ENCODE measurements at places on chromosomes 1 and 21.

DNA sequence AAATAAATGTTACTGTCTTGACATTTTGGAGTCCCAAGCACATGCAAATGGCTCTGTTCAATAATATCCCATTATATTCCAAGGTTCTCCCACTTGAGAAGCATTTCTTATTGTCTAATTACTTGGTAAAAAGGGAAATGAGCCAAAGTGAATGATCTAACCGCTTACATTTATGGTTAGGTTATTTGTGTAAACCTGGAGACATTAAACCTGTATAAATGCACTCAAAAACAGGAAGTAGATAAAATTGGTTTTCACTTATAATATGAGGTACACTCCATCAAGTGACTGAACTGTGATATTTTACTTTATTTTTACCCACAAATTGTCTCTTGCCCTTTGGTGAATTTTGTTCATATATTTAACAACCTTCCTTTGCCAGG, 26.8 kb downstream of the KIF1B start:
- DNase-seq = no peak

DNA sequence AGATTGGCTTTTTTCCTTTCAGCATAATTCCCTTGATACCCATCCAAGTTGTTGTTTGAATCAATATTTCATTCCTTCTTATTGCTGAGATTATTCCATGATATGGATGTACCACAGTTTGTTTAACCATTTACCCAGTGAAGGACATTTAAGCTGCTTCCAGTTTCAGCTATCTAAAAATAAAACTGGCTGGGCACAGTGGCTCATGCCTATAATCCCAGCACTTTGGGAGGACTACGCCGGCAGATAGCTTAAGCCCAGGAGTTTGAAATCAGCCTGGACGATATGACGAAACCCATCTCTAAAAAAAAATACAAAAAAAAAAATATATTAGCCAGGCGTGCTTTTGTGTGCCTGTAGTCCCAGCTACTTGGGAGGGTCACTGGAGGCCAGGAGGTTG, 32.6 kb downstream of the SEMA6C start:
- DNase-seq = no peak

GRCh38 chr1:219542828-219543518, 69.9 kb downstream of the ZC3H11B start:
- DNase-seq = no peak

- DNase-seq = no peak
Measured at GRCh38 chr1:213523781-213524398, 463.9 kb upstream of the PROX1 start.

DNA sequence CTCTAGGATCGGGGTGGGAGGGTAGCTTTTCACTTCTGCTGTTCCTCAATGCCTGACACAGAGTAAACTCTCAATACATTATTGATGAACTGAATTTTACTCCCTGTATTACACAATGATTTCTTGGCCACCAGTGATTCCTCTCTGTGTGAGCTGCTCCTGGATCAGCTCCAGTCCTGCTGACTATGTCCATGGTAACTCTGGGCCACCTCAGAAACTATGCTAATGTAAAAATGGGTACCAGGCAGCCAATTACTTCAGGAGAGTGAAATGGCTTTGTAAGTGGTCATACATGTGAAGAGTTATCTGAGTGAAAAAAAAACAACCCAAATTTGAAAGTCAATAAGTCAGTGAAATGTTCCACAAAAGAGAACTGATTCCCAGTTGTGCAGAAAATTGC, 311.0 kb downstream of the KCNH1 start:
- no peak for DNase-seq

GRCh38 chr21:41570791-41571355, 62.9 kb upstream of the TMPRSS2 start:
- no peak for DNase-seq

DNA sequence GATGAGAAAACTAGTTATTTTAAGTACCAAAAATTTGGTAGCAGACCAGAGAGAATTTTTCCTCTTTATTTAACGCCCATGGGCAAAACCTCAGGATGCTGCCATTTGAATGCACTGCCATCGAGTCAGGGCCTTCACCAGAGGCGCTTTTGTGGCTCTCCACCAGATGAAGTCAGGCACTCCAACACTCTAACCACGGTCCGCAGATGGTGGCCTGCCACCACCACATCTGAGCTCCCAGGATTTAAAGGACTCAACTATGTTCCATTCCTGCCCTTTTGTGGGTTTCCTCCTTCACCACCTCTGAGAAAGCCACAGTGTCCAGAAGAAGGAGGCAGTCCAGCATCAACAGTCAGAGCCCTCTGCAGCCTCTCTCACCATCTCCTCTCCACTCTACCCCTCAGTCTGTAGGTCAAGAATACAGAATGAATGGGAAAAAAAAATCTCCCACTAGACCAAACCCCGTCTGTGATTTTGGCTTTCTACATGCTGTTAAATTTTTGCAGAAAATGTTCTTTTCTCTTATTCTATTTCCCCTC, 647.4 kb downstream of the USP25 start:
- DNase-seq = no peak

DNA sequence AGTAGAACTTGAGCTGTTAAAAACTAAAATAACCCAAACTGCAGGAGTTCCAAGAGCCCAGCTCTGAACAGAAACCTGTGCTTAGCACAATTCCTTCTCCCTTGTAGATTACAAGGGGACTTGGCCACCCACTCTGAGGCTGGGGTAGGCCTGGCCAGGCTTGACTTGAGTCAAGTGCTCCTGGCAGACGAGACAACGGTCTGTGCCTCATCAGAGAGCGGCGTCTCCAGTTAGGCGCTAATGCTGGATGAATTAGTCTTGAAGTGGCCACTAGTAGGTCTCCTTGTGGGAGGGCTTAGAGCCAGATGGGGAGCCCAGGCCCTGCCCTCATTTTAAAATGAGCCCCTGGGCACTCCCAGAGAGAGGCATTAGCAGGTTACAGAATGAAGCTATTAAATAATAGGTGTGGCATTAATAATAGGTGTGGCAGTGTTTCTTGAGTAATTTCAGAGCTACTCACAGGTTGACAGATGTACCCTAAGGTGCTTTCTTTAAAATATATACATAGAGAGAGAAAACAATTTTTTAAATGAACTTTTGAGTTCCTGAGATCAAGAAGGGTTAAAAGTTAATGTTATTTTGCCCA, 1.1 kb downstream of the EEIG2 start:
- peak; percentile 18 for DNase-seq

DNA sequence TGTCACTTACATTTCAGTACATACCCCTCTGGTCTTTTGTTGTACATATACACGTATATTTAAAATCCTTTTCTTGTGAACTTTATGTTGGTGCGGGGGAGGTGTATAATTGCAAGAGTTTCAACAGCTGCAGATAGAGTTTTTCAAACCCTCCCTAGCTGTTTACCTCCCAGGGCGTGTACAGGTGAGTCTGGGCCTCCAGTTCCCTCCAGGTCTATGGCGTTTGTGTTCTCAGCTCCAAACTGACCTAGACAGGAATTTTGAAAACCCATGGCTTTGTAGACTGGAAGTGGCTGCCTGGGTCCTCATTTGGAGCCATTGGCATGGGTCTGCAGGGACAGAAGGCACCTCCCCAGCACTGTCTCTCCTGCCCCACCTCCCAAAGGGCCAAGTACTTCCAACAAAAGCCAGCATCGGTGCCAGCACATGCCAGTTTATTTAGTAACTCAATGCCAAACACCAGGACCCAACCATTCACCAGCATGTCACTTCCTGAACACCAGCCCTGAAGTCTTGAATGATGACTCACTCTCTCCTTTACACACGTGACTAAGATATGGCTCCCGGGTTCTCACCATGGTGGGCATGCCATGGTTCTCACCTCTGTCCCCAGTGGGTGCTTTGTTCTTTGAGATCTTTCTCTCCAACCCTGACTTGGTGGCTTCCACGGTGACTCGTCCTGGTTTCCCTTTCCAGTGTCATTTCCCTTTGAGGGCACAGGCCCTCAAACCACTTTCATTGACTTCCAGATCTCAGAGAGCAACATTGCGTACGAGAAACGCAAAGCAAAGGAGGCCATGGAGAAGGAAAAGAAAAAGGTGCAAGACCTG, 57.3 kb upstream of the EFHD2 start:
- peak; percentile 24 for DNase-seq

- DNase-seq = no peak
Measured at GRCh38 chr1:216690603-216691002, 32.6 kb downstream of the ESRRG start.

GRCh38 chr1:22870201-22870871, 102.3 kb downstream of the LACTBL1 start:
- no peak for DNase-seq

GRCh38 chr1:68919075-68919474, 422.2 kb upstream of the DEPDC1 start:
- no peak for DNase-seq

GRCh38 chr1:55057956-55058298, 18.6 kb downstream of the PCSK9 start:
- DNase-seq = no peak

GRCh38 chr1:26887125-26887524, 3.0 kb downstream of the GPN2 start:
- DNase-seq = no peak

DNA sequence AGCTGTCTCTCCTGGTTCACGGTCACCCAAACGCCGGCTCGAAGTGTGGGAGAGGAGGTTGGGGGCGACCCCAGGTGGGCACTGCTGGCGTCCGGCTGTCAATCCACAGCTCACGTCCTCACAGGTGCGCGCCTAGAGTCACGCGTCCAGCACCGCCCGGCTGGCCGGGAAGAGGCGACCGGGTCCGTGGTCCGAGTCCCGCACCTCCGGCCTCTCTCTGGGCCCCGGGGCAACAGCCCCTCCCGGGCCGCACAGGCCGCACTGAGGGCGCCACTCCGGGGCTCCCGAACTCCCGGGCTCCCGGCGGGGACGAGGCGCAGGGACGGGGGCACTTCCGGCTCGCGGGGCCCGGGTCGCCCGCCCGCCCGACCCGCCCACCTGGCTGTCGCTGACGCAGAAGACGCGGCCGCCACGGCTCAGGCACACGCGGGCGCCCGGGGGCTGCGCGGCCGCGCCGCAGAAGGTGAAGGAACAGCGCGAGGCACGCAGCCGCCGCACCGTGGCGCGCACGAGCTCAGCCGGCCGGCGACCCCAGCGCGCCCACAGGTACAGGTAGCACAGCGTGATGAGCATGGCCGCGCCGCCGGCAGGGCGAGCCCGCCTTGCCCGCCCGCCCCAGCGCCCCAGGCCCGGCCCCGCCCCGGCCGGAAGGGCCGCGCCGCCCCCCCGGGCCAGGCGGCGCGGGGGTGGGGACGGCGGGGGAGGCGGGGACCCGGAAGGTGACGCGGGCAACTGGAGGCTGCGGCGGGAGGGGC, at the start of gene HLCS:
Gene HLCS, minus strand, starts transcription at position 604 of the 755 bp plus-strand sequence. Its CDS starts 31 bp downstream, at position 573.
- peak; percentile 57 for DNase-seq
